Liver (tissue), 10 donors: ENCODE measurements at places on chromosomes 3 and 15. TPM values are rescaled to one million over a fixed set of nuclear protein-coding genes. Genes with fewer than 3 reads are reported as not detected.

ARPIN gene
- polyA plus RNA-seq: 3.2 TPM

ALDH1A3 gene
- polyA plus RNA-seq: 1.7 TPM

DNA sequence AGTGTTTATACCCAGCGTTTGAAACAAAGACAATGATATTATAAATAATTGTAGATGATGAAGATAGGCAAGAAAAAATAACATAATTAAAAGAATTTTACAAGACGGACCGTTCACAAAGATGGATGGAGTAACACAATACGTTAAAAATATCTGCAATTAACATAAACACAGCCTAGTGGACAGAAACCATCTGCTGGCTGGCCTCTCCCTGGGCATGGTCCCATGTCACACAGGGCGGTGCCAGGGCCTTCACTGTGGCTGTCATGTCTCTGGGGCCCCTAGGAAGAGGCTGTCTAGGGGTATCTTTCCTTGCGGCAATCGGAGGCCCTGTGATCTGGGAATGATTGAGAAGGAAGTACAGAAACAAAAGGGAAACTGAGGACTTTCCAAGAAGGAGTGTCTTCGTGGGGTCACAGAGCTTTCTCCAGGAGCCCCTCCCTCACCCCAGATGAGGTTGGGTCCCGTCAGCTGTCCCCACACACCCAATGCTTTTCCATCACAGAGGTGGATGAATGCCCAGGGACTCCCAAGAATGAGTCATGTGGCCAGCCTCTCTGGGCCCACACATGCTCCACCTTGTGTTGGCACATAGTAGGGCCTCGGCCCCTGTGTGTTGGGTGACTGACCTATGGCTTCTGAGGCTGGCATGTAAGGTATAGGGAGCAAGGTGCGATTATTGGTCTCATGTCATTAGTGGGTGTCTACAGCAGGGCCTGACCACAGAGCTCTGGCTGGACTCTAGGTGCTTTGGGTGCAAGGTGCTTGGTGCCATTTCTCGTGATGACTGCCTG, 87.1 kb downstream of the DNAJB8 start:
- no peaks in the 10 kb centered on the region for H3K36me3 ChIP-seq
- H3K27ac ChIP-seq: no peak overlapping the region
- H3K27me3 ChIP-seq: no peaks in the 10 kb centered on the region
- no peak overlapping the region for H3K4me3 ChIP-seq

- H3K36me3 ChIP-seq: no peaks in the 10 kb centered on the region
- DNase-seq: no peak
- no peaks in the 10 kb centered on the region for H3K27me3 ChIP-seq
- H3K27ac ChIP-seq: no peak overlapping the region
- no peak overlapping the region for H3K4me3 ChIP-seq
- no peaks in the 10 kb centered on the region for H3K4me1 ChIP-seq
Measured at GRCh38 chr15:72136170-72137051, 18.2 kb downstream of the SENP8 start.

GRCh38 chr3:191105418-191105817, 93.6 kb upstream of the OSTN start:
- no peak for DNase-seq
- H3K36me3 ChIP-seq: no peaks in the 10 kb centered on the region
- H3K4me1 ChIP-seq: no peaks in the 10 kb centered on the region
- no peak overlapping the region for H3K4me3 ChIP-seq

LTF gene
- polyA plus RNA-seq: 1.9 TPM

THRB gene
- polyA plus RNA-seq: 7.8 TPM

DNA sequence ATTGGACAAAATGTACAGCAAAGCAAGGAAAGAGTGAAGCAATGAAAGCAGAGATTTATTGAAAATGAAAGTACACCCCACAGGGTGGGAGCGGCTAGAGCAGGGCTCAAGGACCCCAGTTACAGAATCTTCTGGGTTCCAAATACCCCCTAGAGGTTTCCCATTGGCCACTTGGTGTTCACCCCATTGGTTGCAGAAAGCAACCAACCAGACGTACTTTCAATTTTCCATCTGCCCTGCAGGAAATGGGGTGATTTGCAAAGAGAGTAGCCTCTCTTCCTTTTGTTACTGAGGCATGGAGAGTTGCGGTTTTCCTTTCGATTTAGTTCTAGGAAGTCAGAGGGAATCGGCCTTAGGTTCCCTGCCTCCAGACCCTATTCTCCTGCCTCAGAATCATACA, 2.4 kb downstream of the PML start:
- H3K4me3 ChIP-seq: no peak overlapping the region
- no peaks in the 10 kb centered on the region for H3K27me3 ChIP-seq
- peaks cover 10% of the 10 kb centered on the region for H3K36me3 ChIP-seq
- peak overlapping the region; percentile 51 for H3K27ac ChIP-seq
- no peak for DNase-seq
- peaks cover 6% of the 10 kb centered on the region for H3K4me1 ChIP-seq

DNA sequence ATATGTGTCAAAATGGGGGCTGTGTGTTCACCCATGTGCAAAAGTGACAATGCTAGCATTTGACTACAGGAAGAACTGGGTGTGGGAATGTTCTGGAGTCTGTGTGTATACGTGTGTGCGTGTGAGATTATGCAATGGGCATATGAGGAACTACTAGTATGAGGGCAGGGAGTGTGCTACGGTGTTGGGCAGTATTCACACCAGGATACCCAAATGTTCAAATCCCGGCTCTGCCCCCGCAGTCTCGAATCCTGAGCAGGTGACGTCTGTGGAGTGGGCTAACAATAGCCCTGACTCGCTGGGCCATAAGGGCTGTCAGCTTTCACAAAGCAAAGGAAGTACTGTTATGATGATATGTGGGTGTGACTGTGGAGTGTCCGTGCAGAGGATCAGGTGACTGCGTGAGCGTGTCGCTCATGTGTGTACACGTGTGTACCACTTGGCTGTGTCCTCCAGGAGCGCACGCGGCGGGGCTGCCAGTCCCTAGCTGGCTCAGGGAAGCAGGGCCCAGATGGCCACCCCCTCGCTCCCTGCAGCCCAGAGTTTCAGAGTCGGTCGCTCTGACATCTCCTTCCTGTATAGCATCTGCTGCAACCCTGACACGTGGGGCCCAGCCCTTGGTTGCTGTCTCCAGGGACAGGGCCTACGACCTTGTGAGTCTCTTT, 27.2 kb downstream of the IQSEC1 start:
- no peak overlapping the region for H3K4me3 ChIP-seq
- H3K36me3 ChIP-seq: no peaks in the 10 kb centered on the region
- no peak overlapping the region for H3K27ac ChIP-seq
- H3K4me1 ChIP-seq: no peaks in the 10 kb centered on the region
- H3K27me3 ChIP-seq: no peaks in the 10 kb centered on the region

DNA sequence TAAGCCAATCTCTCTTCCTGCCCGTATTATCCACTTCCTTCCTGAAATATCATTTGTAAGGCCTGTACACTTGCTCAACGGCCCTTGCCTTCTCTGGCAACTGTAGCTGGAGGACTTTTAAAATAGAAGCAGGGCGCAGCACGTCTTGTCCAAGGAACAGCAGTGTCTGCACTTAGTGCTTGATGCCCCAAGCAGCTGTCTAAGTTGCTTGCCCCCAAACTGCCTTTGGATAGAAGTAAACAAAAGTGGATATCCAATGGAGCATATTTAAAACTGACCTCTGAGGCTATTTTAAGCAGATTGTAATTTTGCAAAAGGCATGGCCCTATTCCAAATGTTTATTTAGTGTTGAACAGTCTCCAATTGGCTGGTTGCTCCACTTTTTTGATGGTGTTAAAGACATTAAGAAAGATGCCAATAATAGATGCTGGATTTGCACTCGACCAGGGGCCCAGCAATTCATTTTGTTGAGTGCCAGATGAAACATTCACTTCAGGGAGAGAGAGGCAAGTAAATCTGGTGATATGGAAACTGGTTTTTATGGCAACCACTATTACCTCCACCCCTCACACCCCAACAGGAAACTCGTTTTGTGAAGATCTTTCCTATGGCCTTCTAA, 526.8 kb upstream of the TBL1XR1 start:
- no peaks in the 10 kb centered on the region for H3K27me3 ChIP-seq
- no peak overlapping the region for H3K27ac ChIP-seq
- H3K4me1 ChIP-seq: no peaks in the 10 kb centered on the region
- no peaks in the 10 kb centered on the region for H3K36me3 ChIP-seq
- no peak overlapping the region for H3K4me3 ChIP-seq

DNA sequence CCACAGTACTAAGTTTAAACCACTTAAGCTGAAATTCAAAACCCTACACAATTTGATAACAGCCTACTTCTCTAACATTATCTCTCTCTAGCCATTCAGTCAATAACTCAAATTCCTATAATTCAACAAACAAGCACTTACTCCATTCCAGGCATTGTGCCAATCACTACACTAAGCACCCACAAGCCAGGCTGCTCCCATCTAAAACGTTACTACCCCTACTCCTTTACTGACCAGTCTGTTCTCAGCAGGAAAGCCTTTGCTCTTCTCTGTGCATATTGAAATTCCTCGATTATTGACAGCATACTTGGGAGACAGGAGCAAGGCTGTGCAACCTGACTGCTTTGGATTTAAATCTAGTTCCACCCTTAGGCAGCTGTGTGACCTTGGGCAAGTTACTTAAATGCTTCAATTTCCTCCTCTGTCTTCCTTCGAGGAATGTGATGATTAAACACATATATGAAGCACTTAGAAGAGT, 177.2 kb upstream of the THBS1 start:
- DNase-seq: no peak
- no peaks in the 10 kb centered on the region for H3K4me1 ChIP-seq
- no peaks in the 10 kb centered on the region for H3K36me3 ChIP-seq
- no peak overlapping the region for H3K4me3 ChIP-seq
- H3K27me3 ChIP-seq: no peaks in the 10 kb centered on the region

DNA sequence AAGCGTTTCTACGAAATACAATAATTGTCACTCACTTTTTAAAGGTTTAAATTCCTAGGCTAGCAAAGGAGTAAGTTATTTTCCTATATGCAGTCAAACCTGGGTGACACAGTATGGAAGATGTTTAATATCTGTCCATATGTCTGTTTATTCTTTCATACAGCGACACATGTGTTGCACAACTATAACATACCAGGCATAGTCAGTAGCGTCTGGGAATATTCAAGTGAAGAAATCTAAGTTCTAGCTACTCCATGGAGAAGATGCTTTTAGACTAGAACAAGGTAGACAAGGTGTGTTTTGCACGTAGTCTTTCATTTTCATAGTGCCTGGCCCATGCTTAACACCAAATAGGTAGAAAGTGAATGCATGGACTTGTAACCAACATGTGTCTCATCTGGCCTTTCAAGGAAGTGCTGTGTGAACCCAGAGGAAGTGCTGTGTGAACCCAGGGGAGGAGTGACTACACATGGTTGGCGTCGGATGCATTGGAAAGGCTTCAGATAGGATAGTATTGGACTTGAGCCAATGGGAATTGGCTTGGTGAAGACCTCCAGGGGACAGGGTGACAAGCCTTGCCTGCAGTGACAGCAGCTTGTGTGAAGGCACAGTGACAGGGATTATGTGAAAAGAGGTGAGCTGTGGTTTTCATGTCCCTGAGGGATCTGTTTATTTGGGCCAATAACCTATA, 267.0 kb downstream of the PTPRG start:
- no peak for DNase-seq
- no peak overlapping the region for H3K4me3 ChIP-seq
- no peaks in the 10 kb centered on the region for H3K4me1 ChIP-seq
- no peaks in the 10 kb centered on the region for H3K27me3 ChIP-seq

- no peak overlapping the region for H3K27ac ChIP-seq
- H3K27me3 ChIP-seq: no peaks in the 10 kb centered on the region
- DNase-seq: no peak
- H3K36me3 ChIP-seq: no peaks in the 10 kb centered on the region
- no peak overlapping the region for H3K4me3 ChIP-seq
Measured at GRCh38 chr15:69675731-69676130, 223.1 kb downstream of the RPLP1 start.

DNA sequence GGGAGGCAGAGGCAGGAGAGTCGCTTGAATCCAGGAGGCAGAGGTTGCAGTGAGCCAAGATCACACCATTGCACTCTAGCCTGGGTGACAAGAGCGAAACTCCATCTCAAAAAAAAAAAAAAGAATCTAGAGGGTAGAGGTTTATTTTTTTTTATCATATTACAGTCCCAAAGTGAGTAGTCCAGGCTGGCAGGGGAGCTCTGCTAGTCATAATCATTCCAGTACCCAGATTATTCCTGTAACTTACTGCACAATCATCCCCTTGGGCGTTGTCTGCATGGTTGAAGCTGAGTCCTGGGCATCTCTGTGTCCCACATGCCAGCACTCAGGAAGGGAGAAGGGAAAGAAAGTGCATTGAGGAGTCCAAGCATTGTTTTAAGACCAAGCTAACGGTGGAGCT, 8.5 kb downstream of the CRELD1 start:
- DNase-seq: no peak
- H3K4me3 ChIP-seq: no peak overlapping the region
- no peaks in the 10 kb centered on the region for H3K27me3 ChIP-seq
- peaks cover 3% of the 10 kb centered on the region for H3K36me3 ChIP-seq
- H3K27ac ChIP-seq: no peak overlapping the region

PPP2R3A gene
- 0.54 TPM for polyA plus RNA-seq
